COR-L47 (cell line): ENCODE measurements at places on chromosomes 11 and 22.
A peak's percentile ranks its signal among the peaks of the same experiment; 100 is the strongest.

GRCh38 chr11:131178020-131178419, 192.4 kb upstream of the NTM start:
- DNase-seq: no peak

DNA sequence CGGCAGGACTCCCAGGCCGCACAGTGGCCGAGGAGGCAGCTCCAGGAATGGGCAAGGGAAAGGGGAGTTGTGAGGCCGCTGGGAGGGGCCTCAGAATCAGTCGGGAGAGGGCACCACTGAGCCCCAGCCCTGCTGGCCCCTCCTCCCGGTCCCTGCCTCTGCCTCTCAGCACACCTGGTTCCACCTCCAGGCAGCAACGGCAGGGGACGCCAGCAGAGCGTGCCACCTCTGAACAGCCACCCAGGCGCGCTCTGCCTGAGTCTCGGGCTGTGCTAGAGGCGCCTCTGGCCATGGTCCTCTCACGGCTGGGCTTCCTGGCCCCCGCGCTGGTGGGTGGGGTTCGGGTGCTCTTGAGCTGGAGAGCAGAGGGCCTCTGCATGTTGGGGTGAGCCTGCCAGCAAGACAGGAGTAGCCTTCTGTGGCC, 33.0 kb downstream of the MOB2 start:
- DNase-seq: peak; percentile 54

DNA sequence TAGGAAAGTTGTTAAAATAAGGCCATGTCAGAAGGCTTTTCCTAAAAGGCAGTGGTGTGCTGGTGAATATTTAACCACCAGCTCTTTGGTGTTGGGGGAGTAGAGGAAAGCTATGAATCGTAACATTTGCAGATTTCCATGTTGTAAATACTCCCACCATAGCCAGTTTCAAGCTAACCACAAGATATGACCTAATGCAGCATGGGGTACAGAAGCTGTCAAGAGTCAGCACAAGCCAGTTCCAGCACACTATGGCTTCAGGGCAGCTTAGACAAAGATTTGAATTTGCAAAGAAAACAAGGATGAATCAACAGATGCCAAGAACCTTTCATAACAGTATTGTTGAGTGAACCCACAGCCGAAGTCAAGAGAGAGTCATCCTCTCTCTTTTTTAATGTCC, 40.0 kb downstream of the COMMD9 start:
- no peak for DNase-seq

DNA sequence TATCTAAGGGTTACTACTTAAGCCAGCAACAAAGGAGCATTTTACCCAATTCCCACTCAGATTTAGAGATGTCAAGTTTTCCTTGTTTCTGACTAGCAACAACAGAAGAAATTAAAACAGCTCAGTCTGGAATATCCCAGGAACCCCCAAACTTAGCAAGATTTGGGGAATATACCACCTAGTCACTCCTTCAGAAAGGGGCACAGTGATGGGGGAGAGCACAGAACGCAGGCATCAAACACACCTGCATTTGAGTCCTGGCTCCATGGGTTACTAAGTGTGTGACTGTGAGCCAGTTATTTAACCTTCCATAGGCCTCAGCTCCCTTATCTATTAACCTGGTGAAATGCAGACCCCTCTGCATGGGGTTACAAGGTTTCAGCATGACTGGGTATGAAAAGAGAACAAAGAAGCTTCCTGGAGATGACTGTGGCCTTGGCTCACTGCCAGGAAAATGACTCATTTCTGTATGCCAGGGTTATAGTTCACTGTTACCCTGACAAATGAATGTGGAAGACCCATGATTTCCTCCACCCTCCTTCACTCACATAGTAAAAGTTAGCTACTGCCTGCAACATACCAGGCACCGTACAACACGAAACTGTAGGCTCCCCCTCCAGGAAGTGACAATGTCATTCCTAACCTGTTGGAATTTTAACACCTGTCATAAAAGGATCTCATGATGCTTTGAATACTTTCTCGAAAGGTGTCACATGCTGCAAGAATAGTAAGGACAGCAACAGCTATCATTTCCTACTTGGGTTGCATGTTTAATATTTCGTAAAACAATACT, 79.6 kb downstream of the ME3 start:
- DNase-seq: peak; percentile 81

GRCh38 chr11:31628111-31628510, 118.5 kb downstream of the ELP4 start:
- DNase-seq: peak; percentile 42

DNA sequence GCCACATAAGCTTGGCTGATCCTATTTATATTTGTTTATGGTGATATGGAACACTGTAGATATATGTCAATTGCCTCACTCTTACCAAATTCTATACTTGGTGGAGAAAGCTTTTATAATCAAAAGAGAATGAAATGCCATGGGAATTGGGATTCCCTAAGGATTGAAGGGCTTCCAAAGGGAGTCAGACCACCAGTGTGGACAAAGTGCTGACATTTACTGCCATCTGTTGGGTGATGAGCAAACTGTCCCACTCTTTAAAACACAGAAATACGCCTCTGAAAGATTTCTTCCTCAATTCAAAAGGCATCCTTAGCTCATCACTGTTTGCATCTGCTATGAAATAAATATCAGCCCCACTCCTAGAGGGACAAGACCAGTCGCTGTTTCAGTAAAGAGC, 7.1 kb downstream of the SLC1A2 start:
- peak; percentile 21 for DNase-seq

DNA sequence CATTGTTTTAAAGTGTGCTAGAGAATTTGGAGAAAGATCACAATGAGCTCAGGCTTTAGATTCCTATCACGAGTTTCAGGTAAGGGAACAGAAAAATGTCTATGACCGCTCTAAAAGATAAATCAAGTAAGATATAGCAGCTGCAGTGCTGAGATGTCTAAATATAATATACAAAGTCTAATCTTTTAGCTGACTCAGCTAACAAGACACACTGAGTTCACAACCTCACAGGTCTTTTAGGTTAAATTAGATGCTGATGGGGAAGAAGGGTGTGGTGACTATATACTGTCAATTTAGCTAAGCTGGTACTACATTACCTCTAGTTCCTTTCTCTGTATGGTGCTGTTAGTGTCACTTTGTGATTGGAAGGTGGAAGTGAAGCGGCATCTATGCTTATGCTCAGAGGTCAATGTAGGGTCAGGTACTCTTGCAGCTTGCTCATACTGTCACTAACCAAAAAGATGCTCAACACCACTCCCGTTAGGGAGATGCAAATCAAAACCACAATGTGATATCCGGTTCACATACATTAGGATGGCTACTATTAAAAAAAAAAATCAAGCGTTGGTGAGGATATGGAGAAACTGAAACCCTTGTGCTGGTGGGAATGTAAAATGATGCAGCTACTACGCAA, 283.5 kb downstream of the SWAP70 start:
- no peak for DNase-seq

DNA sequence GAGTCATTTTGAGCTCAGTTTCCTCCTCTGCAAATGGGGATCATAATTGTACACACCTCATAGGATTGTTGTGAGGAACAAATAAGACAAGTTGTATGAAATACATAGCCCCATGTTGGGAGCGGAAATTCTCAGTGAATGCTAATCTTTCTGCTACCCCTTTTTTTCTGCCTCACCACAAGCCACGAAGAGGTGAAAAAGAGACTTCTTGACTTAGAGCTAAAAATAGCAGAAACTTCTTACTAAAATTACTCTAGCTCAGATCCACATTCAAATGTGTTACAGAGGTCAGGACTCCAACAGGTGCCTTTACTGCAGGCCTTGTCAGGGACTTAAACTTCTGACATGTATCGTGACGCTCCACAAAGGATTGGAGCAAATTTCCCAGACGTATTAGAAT, 128.5 kb downstream of the MIAT start:
- DNase-seq: no peak

- no peak for DNase-seq
Measured at GRCh38 chr11:44601471-44602370, 36.3 kb downstream of the CD82 start.

DNA sequence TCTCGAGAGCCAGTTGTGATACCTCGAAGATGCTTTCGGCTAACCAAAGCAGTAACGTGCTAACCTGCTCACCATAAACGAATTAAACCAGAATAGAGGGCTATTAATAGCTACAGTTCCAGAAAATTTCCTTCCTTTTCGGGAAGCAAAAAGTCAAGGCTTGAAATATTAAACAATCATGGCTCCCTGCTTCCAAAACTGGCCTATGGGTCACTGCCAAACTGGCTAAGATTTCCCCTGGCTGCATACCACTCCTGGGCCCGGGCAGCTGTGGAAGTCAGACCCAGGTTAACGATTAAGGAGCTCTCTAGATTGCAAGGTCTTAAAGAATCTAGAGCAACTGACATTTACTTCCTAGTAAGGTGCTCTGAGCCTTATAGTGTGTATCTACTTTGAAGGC, 1.7 kb downstream of the AMOTL1 start:
- no peak for DNase-seq

DNA sequence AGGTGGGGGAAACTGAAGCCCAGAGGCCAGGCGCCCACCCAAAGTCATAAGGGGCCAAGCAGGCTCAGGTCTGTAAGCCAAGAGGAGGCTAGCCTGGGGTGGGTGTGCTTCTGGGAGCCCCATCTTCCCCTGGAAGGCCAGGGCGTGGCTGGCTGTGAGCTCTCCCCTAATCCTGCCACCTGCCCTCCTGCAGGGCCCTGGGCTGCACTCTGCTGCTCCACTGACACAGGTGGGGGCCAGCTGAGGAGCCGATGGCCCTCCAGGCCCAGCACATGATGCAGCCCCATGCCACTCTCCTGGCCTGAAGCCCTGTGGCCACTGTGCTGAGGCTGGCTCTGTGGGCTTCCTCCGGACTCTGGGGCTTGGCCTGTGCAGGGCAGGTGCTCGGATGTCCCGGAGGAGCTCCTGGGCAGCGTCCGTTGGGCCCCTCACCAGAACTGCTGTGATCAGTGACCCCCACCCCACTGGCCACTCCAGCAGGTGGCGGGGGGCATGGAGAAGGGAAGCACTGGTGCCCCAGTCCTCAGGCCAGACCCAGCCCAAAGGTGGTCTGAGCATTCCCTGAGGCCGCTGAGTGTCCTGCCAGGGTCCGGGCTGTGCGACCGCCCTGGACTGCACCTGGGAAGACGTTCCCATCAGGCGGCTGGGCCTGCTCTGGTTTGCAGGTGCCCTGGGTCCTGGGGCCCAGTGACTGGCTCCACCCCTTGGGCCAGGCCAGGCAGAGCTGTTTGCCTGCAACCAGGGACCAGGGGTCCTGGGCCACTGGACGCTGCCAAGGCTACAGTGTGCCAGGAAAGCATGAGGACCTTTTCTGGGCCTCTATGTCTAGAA, 8.5 kb downstream of the PIM3 start:
- DNase-seq: no peak

DNA sequence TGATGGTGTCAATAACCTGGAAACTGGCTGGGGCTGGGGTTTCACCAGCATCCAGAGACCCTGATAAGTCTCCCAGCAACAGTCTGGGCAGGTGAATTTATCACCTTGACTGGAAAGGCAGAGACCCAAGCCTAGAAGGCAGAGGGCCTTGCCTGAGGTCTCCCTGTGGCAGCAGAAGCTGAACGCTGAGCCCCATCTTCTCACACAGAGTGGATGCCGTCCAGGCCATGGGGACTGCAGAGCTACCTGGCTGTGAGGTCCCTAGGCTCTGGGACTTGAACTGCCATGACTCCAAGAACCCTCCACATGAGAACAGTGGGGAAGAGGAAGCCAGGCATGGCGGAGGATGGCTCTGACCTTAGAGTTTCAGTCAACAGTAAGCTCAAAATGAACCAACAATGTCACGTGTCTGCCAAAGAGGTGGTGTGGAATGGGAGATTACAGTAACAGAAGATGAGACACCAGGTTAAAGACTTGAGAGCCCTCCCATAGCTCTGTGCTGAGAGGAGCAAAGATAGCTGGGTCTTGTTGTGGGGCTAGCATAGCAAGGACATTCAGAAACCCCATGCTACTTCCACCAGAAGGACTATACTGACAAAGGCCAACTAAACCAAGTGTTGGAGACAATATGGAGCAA, 79.1 kb upstream of the LINC01488 start:
- DNase-seq: no peak

- no peak for DNase-seq
Measured at GRCh38 chr22:23673826-23674690, 16.8 kb upstream of the RGL4 start.

DNA sequence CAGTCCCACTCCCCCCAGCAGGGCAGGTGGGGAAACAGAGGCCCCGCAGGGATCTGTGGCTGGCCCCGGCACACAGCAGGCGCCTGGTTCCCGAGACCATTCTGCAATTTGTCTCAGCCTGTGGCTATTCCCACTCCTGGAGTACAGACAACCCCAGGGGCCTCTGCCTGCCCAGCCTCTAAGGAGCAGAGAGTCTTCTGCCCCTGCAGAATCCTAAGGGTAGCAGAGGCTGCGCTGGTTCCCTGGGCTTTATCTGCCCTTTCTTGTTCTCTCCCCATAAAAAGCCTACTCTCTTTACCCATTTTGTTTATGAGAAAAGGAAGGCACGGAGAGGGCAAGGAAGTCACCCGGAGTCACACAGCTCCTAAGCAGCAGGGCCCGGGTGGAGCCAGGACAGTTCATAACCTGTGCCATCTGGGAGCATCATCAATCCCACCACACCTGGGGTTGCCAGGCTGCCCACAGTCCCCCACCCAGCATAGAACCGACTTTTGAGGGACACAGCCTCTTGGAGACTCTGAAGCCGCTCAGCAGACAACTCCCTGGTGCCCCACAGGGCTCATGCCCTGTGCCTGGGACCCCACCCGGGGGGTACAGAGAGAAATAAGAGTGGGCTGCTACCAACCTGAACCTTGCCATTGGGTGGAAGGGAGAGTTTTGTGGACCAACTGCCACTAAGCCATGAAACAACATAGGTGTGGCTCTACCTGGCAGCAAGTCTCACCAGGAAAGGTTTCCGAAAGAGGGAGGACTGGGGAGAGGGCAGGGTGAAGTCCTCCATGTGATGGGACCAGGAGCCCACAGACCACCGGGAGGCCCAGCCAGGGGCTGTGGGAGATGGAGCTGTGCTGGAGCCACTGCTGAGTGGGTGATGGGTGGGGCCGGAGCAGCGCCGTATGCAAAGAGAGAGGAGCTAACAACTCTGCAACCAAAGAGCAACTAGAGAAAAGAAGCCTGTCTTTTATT, 17.2 kb upstream of the LINC01488 start:
- no peak for DNase-seq

- DNase-seq: no peak
Measured at GRCh38 chr11:91538065-91538464, 686.6 kb upstream of the FAT3 start.

DNA sequence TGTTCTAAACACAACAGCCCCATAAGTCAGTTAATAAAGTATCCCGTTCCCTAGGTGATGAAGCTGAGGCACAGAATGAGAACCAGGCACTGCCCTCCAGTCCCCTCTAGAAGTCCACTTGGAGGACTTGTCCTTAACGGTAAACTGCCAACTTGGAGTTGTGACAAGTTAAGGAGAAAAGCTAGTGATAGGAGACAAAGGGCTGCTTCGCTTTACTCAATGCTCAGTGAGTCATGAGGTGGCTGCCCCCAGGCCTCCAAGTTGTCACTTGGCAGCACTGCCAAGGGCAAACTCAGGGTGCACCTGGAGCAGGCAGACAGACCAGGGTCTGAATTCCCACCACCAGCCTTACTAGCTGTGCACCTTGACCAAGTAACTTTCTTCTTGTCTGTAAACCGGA, 13.5 kb downstream of the SLC43A1 start:
- DNase-seq: no peak

- DNase-seq: no peak
Measured at GRCh38 chr11:94595076-94595475, 27.9 kb downstream of the PIWIL4 start.

- DNase-seq: no peak
Measured at GRCh38 chr11:73199446-73199845, 18.6 kb upstream of the P2RY2 start.
